ENCODE measurements at places on chromosomes 1 and 21.

DNA sequence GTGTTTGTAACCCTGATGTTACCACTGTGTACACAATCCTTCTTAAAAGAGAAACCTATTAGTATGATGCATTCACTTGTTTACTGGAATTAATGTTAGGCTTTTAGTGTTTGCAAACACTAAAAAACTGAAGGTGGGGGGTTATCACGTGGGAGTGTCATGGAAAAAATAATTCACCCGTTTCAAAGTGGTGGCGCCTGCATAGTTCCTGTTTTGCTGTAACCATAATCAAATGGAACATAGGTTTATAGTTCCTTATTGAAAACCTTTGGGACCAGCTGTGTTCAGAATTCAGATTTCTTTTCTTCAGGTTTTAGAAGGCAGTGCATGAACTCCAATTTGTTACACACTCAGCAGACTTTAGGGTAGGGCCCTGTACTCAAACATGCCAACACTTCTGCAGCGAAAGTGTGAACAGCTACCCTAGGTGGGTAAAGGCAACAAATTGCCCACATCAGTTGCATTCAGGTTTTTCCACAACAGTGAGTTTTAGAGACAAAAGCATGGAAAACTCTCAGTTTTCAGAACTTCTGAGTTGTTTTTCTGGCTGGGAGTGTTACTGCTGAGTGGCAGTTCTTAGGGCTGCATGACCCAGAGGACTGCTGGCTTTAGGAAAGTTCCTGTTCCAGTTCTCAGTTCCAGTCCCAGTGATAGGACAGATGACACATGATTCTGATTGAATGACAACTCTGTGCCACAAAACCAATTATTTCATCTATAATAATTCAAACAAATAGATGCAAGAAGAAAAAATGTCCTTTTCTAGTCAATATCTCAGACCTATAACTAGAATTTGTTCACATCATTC, 29.1 kb upstream of the IVNS1ABP start:
- DNase-seq, result peak; percentile 69

DNA sequence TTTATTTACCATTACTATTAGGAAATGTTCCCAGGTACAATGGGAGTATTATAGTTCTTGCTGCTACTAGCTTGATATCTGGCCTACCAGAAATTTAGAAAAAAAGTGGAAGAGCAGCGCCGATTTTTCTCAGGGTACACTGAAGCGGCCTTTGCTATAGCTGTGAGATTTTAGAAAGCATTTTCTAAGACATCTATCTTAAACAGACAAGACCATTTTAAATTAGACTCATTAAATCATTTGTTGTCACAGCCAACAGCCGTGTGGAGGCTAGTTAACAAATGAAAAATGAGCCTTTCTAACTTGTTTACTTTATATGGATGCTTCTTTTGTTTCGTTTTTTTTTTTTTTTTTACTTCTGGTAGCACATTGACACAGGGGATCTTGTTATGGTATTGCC, 183.2 kb upstream of the ZRANB2 start:
- no peak for DNase-seq

DNA sequence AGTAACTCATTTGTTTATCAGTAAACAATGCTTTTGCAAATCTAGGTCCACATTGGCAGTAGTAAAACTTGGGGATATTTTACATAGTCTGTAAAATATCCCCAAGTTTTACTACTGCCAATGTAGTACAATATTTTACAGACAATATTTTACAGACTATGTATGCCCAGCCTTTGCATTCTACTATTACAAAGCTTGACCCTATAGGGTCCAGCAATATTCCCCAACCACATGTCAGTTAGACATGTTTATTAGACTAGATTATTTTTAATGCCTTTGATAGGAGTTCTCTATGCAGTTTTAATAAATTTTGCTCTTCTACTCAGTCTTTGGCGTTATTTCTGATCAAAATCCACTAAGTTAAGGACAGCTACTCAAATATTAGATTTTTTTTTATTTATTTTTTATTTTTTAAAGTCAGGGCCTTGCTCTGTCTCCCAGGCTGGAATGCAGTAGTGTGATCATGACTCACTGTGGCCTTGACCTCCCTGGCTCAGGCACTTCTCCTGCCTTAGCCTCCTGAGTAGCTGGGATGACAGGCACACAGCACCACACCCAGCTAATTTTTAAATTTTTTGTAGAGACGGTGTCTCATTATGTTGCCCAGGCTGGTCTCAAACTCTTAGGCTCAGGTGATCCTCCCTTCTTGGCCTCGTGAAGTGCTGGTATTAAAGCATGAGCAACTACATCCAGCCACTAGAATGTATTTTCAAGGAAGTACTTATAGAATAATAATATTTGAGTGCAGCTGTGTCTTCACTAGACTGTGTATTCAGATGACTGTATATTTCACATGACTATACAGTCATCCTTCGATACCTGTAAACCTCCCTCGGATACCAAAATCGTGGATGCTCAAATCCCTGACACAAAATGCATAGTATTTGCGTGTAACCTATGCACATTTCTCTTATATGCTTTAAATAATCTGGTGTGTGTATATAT, 19.8 kb downstream of the MIER1 start:
- DNase-seq, result no peak

DNA sequence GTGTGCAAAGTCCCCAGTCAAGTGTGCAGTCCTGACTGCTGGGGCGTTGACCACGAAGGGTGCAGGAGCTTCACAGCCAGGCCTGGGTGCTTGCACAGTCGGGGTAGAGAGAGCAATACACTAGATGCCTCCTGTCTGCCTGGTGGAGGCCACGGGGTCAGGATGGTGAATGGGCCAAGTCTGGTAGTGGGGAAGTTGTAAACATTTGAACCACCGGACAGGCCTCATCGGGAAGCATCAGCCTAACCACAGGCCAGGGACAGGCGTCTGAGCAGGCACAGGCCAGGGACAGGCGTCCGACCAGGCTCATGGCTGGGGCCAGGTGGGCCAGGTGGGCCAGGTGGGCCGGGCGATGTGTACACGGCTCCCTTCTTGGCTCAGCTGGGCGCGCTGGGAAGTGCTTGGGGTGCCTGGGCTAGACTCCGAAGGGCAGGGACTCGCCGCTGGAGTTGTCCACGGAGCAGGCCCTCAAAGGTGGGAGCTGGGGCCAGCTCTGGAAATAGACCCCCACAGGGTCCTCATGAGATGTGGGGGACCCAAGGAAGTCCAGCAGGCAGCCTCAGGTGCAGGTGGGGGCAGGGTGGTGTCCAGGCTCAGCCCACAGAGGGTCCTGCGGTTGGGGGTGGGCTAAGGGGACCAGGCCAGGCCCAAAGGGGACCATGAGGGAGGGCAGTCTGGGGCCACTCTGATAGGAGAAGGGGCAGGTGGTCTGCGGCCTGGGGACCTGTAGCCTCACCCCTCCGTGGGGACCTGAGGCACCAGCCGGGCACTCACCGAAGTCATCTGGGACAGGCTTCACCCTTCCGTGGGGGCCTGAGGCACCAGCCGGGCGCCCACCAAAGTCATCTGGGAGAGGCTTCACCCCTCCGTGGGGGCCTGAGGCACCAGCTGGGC, 15.0 kb downstream of the COL6A1 start:
- DNase-seq, result no peak

GRCh38 chr1:154557939-154558719, at the start of gene UBE2Q1:
TSS of gene UBE2Q1 (minus strand) at chr1:154558662. CDS start at chr1:154558553, 109 bp downstream.
- peak; percentile 66 for DNase-seq

DNA sequence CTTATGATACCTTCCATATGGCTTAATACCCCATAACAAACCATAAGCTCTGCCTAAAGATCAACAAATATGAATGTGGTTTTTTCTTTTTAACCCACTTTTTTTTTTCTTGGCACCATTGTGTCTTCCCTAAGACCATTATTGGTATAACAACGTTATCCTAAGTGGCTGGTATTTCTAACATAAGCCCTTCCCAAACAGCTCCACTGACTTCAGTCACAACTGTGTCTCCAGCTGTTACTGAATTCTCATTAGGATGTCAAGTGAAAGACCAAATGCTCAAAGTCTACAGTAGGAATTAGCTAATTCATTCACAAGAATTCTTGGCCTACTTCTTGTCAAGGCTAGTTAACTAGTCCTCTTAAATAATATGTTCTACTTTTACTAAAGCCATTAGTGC, 4.2 kb upstream of the RXRG start:
- DNase-seq, result no peak

- no peak for DNase-seq
Observed at GRCh38 chr1:15963968-15964648, 11.8 kb downstream of the ZBTB17 start.

DNA sequence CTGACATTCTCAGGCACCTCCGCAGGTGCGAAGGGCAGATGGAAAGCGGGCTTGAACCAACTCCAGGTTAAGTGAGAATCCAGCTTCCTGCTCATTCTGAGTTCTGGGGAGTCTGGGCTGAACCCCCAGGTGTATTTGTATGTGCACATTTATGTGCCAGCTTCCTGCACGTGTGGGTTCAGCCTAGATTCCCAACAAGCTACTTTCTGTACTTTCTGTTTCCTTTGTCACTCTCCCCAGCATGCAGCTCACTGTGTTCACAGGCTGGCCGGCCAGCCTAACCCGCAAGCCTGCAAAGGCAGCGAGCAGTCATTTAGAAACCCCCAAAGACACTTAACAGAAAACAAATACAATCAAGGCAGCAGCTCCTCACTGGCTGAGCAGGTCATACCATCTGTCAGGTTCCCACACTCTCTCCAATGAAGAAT, 1.3 kb upstream of the IL19 start:
- DNase-seq, result no peak

- DNase-seq, result no peak
Observed at GRCh38 chr1:210687582-210688279, 359.0 kb downstream of the HHAT start.

- DNase-seq, result no peak
Observed at GRCh38 chr1:156475568-156476500, 24.7 kb downstream of the MEF2D start.

DNA sequence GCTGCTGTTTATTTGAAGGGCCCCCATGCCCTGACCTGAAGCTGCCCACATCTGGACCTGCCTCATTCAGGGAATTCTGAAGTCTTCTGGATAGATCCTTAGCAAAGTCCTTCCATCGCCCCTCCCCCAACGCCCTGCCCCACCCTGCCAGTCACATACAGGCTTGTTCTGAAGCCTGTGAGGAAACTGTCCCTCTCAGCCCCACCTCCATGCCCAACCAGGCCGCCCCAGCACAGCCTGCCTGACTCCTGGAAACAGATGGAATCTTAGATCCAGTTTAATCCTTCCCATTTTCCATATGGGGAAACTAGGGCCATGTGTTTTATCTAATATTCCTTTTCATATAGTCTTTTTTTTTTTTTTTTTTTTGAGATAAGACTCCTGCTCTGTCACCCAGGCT, 44.5 kb upstream of the GPR37L1 start:
- DNase-seq, result peak; percentile 14

GRCh38 chr1:244599937-244600350, 53.0 kb upstream of the DESI2 start:
- DNase-seq, result no peak

All from hematopoietic multipotent progenitor cell treated with erythropoietin and hydrocortisone succinate and interleukin-3 and kit ligand, for 4 days (in vitro differentiated cells).